ENCODE measurements at places on chromosomes 12 and 14.
A peak's percentile ranks its signal among the peaks of the same experiment; 100 is the strongest.

GRCh38 chr12:6563448-6564050 is 4.5 kb downstream of the NOP2 start:
- DNase-seq: peak; percentile 51

GRCh38 chr14:24307575-24308341 is at the start of gene CIDEB:
CIDEB (minus strand) TSS chr14:24307977; CDS start chr14:24307858, 119 bp downstream.
- no peak for DNase-seq

DNA sequence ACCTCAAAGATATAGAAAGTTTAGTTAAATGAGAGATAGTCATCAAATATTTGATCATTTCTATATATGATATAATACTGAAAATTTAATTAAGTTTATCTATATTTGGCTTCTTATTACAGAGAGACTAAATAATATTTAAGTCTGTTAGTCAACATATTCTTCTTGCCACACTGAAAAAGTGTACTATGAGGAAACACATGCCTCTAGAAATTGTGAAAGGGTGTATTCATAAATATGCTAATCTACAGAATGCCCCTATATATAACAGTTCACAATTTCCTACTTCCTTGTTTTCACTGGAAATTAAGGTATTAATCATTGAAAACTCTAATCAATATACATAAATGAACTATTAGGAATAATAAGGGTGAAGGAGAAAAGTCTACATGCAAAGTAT is 31.4 kb upstream of the ETV6 start:
- DNase-seq: no peak

DNA sequence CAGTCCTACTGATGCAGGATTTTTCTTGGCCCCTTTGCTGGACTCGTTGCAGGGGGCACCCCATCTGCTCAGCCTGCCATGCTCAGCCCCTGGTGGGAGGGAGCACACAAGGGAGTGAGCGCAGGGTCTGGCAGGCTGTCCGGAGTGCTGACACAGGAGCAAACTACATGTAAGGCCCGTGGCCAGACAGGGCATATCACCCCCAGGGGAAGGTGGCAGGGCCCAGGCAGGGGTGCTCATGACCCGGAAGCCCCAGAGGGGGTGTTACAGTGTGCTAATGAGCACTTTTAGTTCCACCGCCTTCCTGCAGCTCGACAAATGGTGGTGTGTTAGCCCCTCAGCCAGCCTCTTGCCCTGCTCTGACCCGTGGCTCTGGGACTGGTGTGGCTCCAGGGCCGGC is 645.6 kb upstream of the TMEM132C start:
- DNase-seq: no peak

DNA sequence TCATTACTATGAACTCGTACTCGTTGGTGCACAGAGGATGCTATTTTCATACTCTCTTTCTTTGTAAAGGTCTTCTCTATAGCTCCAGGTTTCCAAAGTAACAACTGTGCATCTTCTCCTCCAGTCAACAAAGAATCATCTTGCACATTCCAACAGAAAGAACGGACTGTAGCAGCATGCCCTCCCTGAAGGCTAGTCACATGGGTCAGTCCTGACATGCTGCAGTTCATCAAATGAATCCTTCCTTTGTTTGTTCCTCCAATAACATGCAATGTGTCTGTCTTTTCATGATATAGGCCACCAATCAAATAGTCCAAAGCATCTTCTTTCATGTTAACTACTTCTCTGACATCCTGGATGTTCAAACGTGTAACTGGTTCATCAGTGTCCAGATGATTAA is 42.9 kb downstream of the WDR89 start:
- DNase-seq: no peak

DNA sequence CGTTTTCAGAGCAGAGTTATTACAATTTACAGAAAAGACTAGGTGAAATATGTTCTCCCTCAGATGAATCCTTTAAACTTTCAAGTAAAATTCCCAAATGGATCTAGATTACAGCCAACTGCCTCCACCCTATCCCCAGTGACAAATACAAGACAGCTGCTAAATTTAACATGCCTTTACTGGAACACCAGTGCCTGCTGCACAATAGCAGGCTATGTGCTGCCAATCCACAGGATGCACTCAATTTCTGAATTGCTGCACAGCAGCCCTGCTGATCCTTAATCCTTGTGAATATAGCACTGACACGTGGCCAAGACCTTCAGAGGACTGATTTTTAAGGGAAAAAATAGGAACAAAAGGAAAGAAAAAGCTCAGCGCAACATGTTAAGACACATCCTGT is 128.9 kb downstream of the CCER1 start:
- DNase-seq: no peak

DNA sequence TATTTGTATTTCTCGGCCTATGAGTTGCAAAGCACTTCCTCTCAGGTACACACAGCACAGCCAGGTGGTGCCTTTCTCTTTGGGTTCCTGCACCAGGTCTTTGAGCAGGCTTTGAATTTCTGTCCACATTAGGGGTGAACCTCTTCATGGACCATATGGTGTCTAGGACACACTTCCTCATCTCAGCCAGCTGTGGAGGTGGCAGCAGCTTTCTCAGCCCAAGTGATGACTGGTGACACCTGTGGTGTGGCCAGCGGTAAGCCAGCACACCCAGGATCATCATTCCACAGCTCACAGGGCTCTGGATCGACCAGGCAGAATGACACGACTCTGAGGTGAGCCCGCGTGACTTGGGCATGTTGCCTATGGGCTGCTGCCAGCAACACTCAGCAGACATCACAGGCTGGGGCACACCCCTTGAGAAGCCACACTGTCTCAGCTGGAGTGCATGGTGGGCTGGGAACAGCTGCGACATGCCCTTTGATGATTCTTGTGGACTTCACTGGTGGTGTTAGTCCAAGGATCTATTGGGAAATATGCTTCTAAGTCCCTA is 36.8 kb downstream of the SLC5A8 start:
- no peak for DNase-seq

DNA sequence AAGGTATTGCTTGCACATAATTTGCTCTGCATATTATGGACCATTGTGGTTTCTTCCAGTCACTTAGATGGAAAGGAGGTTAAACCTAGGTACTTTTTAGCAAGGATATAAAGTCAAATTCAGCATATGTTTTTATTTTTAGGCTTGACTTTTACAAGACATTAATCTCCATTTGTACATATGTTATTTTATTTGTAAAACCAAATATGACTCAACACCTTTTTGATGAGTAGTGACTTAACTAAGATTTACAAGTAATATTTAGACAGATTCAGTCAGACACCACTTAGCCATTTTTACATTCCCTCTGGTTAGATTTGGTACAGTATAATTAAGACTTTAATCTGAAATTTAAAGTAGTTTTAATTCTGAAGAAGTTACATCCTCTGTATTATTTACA is 55.0 kb downstream of the BHLHE41 start:
- no peak for DNase-seq

- no peak for DNase-seq
These were observed 19.6 kb downstream of the IFNG start for GRCh38 chr12:68139941-68140340.

DNA sequence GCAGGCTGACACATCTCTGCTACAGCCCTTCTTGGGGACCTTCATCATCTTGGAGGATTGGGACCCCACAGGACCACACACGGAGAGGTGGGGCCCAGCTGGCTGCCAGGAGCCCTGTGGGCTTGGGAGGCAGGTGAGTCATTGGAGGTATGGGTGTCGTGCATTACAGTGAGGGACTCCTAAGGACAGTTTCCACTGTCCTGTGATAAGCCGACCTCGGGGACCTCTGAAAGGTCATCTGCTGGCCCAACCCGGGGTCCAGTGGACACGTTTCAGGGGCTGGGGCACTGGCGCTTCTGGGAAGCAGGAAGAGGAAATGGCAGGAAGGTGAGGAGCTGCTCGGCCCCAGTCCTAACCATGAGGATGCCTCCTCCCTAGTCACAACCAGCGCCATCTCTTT is 238.0 kb downstream of the BCL11B start:
- DNase-seq: no peak

DNA sequence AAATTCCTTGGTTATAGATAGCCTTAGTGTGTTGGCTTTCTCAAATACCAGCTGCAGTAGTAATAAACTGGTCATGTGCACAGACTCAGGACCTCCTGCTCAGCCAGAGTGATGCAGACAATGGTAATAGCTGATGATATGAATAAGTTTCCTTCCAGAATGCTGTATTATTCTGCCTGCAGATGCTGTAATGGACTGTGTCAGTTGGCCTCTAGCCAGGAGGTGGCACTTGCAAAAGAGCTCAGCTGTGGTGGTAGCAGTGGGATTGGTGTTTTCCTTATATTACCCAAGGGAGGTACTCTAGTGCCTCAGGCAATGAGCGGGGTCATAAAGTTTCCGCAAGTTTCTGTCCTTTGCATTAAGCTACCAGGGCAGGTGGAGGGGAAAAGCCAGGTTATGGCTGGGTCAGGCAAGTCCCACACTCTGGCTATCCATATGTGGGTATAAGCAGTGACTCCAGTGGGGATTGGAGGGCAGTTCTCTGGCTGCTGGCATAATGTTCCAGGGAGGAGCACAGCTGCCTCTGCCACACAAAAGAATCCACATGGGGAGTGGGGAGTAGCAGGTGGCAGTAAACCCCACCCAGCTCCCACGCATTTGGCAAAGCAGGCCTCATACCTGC is 14.0 kb upstream of the MUCL1 start:
- no peak for DNase-seq

GRCh38 chr12:94614288-94614721 is 36.1 kb downstream of the TMCC3 start:
- no peak for DNase-seq

GRCh38 chr12:104495786-104496185 is 39.0 kb downstream of the CHST11 start:
- no peak for DNase-seq

GRCh38 chr14:44383636-44384035 is 123.4 kb downstream of the FSCB start:
- no peak for DNase-seq

DNA sequence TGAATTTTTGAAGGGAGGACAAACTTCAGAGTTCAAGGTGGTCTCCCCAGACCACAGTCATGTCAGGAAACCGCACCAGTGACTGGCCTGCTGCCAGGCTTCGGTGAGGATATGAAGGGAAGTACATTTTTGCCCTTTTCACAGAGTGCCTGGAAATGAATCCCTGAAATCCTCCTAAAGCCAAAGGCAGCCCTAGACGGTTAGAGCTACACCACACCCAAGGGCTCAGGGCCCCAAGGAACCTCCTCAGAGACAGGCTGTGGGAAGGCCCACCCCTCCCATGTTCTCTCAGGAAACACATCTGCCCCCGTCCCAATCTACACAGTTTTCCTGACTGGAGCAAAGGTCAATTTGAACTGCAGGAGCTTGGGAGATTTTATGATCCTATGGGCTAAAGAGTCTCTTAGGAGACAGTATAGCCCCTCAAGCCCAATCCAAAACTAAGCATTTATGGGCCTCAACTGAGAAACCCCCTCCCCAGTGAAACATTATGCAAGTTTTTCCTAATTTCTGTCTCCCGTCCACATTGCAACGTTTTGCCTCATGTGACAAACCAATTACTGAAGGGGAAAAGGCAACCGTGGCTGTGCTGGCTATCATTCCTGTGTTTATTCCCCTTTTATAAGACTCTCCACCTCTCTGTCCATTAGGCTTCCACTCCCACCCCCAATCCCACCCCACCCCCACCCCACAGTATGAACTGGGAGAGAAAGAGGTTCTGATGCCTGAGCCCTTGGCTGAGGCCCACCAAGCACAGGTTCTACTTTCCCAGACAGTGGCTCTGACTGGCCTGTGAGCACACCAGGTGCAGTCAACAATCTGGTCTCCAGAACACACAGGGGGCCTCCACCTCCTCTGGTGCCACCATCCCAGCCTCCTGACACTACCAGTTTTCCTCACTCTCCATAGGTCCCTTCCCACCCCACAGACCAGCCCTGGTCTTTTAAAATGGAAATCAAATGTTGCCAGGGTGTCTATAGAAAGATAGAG is 9.6 kb upstream of the RNASE1 start:
- no peak for DNase-seq

- no peak for DNase-seq
These were observed 90.7 kb downstream of the SINHCAF start for GRCh38 chr12:31234955-31235867.

GRCh38 chr12:123767613-123768012 is 5.5 kb downstream of the DNAH10 start:
- no peak for DNase-seq

- DNase-seq: no peak
These were observed 69.2 kb downstream of the NOVA1 start for GRCh38 chr14:26528415-26529182.

- no peak for DNase-seq
These were observed 45.0 kb downstream of the ANO6 start for GRCh38 chr12:45260854-45261253.

GRCh38 chr14:45112896-45113781 is 21.1 kb downstream of the FKBP3 start:
- DNase-seq: no peak

- DNase-seq: no peak
These were observed 79.7 kb downstream of the EML1 start for GRCh38 chr14:99872786-99873440.

DNA sequence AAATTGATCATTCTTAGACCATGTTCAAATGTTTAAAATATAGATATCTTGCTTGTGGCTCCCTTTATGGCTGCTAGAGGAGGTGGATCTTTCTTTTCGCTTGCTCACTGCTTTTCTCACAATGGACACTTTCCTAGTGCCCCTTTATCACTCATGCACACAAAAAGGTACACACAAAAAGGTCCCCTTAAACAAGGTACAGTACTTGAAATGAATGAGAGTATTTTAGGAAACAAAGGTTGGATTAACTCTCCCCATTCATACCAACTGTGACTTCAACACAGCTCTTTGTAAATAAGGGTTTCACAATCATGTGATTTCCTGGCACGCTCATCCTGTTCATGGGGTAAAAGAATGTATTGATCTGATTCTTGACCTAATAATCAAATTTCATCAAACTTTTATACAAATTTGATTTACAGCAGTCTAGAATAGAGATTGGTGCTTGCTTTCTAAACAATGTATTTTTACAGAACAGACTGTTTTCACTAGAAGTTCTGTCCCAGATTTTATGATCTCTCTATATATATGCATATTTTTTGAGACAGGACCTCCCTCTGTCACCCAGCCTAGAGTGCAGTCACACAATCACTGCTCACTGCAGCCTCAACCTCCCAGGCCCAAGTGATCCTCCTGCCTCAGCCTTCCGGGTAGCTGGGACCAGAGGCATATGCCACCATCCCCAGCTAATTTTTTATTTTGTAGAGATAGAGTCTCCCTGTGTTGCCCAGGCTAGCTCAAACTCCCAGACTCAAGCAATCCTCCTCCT is 34.4 kb upstream of the EPS8 start:
- no peak for DNase-seq

GRCh38 chr12:49358483-49359141 is 8.7 kb upstream of the SPATS2 start:
- DNase-seq: no peak

GRCh38 chr12:6887460-6887859 is 14.4 kb upstream of the SPSB2 start:
- no peak for DNase-seq

- no peak for DNase-seq
These were observed 2.5 kb upstream of the CACNA2D4 start for GRCh38 chr12:1920971-1921370.

DNA sequence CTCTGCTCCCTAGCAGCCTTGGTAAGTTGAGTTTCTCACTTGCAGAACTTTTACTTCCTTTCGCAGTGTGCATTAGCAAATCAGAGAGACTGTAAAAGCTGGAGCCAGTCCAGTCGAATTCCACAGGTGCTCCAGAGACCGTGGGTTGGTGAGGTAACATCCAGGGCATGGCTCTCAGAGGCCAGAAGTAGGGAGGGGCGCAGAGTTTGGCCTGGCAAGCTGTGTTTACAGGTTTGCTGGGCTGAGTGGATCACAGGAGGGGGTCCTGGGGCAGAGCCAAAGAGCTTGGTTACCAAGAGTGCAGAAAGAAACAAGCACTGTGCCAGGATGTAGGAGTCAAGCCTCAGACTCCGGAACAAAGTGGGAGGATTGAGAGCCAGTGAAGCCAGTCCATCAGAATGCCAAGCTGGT is 10.2 kb upstream of the BHLHE41 start:
- no peak for DNase-seq
